ENCODE measurements at places on chromosomes 7 and 10.
A peak's percentile ranks its signal among the peaks of the same experiment; 100 is the strongest.

- DNase-seq = no peak
These were observed 33.5 kb upstream of the SFTPD start for GRCh38 chr10:79982362-79982800.

DNA sequence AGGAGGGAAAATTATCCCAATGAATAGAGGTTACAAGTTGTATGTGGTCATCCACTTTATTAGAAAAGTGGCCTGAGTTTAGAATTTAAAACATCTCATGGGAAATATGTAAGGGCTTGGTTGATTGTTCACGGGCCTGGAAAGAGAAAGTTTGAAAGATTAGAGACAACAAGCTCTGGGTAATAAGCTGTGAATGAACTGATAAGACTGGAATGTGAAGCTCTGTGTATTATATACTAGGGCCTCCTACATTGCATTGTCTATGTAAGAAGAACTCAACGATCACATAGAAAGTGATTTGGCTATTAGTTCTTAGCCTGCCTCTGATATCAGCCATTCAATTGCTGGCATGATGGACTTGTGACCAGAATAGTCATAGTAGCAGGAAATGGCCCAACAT is 199.2 kb upstream of the MAGI2 start:
- DNase-seq = no peak

DNA sequence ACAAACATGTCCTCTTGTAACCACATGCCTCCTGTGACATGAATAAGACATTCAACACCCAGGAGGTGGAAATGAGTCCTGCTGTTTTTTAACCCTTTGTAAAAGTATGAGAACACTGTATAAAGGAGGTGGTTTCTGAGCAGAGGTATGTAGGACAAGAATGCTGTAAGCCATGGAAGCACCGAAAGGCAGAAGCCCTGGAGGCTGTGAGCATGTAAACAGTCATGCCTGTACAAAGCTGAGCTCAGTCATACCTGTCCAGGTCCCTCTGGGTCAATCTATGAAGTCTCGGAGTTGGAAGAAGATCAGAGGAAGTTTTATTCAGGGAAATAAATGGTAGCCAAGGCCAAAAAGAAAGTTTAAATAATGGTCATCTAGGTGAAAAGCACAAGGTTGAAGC is 34.7 kb upstream of the XPNPEP1 start:
- DNase-seq = no peak

DNA sequence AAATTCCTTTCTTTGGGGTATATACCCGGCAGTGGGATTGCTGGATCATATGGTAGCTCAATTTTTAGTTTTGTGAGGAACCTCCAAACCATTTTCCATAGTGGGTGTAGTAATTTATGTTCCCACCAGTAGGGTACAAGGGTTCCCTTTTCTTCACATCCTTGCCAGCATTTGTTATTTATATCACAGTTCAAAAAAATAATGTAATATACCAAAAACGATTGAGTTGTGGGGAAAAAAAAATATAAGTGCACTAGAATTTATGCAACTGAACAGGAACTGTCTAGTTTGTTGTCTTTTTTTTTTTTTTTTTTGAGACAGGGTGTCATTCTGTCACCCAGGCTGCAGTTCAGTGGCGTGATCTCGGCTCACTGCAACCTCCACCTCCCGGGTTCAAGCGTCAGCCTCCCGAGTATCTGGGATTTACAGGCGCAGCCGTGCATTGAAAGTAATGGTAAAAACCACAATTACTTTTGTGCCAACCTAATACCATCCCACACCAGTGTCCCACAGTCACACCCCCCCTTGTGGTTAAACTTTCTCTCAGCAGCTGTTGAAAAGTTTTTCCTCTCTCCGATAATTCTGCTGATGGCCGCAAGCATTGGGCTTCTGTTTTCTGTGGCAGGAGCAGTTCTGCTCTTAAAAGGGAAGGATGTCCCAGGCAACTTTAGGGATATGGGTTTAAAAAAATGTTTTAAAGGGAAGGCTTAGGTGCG is 6.8 kb upstream of the LAT2 start:
- DNase-seq = peak; percentile 10

DNA sequence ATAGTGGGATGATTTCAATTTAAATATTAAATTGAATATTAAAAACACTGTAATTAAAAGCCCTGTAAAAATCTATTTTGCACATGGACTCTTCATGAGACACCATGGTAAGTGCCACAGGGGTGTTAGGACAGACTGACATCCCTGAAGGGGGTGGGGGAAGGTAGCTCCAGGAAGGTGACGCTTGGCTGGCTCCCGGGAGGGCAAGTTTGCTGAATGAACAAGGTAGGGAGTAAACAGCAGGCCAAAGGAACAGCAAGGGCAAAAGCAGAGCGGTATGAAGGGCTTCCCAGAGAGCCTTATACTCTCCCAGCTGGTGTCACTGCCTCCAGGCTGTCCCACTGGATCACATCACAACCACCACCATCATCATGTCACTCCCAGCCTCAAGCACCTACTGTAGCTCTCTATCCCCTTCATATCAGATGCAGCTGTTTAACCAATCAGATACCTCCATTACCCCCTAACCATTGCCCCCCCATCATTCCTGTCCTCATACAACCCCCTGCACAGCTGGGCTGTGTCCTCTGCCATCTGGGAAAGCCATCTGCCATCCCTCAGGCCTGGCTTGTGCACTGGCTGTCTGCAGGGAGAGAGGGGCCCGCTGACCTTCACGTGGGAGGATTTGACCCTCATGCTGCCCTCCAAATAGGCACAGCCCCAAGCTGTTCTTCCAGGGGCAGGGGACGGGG is 19.5 kb downstream of the HSPA12A start:
- no peak for DNase-seq

DNA sequence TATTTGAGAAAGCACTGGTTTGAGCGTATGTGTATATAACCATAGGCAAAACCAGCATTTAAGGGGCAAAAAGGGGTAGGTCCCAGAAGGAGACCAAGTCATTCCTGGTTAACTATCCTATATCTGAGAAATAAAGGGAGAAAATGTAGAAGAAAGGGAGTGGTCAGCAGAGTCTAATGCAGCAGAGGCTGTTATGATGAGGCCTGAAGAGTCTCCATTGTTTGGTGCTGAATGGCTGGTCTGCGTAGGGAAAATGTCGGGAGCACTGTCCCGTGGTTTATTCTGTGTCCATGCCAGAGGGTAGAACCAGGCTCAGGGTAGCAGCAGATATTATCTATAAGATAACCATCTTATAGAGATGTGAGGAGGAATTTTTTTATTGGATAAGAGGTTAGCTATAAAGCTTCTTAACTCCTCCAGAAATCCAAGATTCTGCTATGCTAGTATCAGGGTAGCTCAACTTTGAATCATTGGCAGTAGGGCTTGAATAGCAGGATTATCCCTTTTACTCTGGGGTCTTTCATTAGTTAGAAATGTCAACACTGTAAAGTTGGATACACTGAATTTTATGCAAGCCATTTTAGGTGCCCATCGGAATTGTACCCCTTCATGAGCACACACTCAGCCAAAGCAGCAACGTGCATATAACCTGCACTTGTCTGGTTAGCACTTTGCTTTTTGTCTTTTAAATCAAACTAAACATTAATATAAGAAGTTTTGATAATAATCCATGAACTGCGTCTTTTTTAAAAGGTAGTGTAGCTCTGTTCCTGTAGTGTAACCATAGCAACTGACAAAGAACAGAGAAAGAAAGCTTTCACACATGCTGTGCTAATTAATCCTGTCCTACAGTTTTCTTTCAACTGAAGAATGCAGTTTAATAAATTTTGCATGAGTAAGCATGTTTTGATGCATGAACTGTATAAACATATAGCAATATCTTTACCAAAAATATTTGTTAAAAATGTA is 312.0 kb upstream of the FZD1 start:
- DNase-seq = no peak

DNA sequence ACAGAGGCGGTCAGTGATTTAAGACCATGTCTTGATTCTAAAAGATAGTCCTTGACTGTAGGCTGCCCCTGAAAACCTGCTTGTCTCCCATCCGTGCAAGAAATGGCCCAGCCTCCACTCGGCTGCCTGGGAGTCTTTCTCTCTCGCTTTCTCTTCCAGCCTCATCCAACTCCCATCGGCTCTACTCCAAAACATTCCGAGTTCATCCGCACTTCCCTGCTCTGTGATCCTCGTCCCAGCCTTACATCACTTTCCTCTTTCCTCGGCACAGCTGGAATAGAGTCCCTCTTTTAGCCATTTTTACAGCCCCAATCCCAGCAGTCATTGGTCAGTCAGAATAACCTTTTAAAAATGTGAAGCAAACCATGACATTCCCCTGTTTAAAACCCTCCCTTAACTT is 135.1 kb downstream of the TAX1BP1 start:
- DNase-seq = no peak

- no peak for DNase-seq
These were observed 3.1 kb upstream of the EVX1 start for GRCh38 chr7:27239387-27240014.

GRCh38 chr10:35043796-35044344 is 46.3 kb downstream of the CUL2 start:
- DNase-seq = no peak

DNA sequence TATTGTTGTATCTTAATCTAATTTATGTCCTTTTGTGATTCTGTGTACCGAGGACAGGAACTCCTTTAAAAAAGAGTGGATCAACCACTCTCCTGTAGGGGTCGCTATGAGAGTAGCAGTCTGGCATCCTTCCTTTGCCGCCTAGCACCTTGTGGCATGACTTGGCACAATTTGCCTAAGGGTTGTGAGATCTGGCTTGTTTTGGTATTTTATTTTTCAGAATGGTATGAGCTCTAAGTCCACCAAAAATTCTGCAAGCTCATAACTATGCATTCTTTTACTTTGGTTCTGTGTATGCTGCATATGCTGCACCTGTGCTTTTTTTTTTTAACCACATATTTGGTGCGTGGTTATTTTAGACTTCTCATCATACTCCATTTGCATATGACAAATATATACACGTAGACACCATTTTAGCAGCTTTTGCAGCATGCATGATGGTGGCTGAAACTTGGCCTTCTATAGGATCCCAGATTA is 112.8 kb downstream of the CDK14 start:
- DNase-seq = no peak

GRCh38 chr10:32326680-32327363 is 20.1 kb downstream of the EPC1 start:
- no peak for DNase-seq

DNA sequence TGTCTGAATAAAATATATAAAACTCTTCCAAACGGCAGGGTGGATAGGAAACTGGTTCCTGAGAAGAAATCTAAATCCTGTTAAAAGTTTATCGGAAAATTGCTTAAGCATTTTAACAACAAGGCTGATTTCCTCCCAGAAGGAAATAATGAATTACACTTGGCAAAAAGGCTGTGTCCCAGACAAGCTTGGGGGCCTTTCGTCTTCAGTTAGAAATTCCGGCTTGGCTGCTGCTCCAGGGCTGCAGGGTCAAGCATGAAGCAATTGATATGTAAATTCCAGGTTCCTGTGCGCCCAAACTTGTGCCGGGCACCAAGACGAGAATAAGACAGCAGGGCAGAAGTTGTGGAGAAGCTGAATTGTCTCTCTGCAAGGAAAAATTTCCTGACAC is 38.0 kb upstream of the LBX1 start:
- DNase-seq = no peak

- no peak for DNase-seq
These were observed 352.6 kb upstream of the GALNT17 start for GRCh38 chr7:70779321-70779720.

DNA sequence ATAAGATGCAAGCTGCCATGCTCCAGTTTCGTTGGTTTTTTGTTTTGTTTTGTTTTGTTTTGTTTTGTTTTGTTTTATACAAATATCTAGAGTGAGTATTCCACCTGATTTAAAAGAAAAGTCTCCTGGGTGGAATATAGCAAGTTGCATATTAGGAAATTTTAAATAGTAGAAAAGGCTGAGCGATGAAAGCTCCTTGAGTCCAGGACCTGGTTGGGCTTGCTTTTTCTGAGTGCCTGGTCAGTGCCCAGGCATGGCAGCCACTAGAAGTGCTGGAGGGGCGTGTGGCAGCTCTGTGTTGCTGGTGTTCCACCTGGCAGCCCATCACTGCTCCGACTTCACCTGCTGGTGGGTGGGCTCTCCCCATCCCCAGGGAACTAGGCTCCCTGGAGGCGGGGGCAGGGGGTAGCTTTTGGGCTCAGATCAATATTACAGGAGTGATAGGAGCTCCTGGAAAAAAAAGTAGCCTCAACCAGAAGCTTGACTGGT is 8.0 kb downstream of the COL17A1 start:
- DNase-seq = no peak

DNA sequence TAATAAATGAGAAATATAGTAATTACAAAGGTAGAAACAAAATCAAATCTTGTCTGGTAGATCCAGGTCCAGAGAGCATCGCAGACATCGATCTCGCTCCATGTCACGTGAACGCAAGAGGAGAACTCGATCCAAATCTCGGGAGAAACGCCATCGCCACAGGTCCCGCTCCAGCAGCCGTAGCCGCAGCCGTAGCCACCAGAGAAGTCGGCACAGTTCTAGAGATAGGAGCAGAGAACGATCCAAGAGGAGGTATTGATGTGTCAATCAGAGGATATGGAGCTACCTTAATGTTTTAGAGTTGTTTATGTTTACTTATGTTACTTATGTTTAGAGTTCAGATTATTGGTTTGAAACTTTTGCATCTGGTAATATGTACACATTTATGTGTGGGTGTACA is 57.8 kb downstream of the LUC7L2 start:
- DNase-seq = no peak

GRCh38 chr10:118986815-118987790 is 42.4 kb upstream of the NANOS1 start:
- no peak for DNase-seq

- DNase-seq = no peak
These were observed 113.1 kb downstream of the PARP12 start for GRCh38 chr7:139949629-139950028.

GRCh38 chr10:11697718-11698527 is 44.3 kb upstream of the ECHDC3 start:
- no peak for DNase-seq

DNA sequence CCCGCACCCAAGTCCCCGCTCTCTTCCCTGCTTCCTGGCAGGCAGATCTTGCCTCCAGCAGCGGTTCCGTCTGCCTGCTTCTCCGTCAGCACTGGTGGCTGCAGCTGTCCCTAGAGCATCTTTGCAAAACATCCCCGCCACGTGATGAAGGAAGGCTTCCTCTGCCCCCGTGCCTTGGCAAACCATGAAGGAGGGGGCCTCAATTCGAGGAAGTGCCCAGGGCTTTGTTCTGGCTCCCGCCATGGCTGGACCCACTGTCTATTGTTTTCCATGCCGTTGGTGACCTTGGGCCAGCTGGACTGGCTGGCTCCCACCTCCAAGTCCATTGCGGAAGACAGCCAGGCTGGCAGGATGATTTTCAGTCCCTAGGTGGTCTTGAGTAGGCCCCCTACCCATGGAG is 13.2 kb upstream of the AQP1 start:
- no peak for DNase-seq

GRCh38 chr10:36817898-36818297 is 307.5 kb upstream of the ANKRD30A start:
- no peak for DNase-seq

- DNase-seq = no peak
These were observed 79.4 kb downstream of the PDGFA start for GRCh38 chr7:440059-440749.

- no peak for DNase-seq
These were observed 14.7 kb downstream of the PWWP2B start for GRCh38 chr10:132411561-132412253.

- DNase-seq = no peak
These were observed 176.9 kb downstream of the DNAJB6 start for GRCh38 chr7:157513682-157514081.

Data from amniotic stem cell (primary cell).